CD8-positive, alpha-beta memory T cell (primary cell): ENCODE measurements at places on chromosomes 3 and 15. TPM values are rescaled to one million over a fixed set of nuclear protein-coding genes. Genes with fewer than 3 reads are reported as not detected.
A peak's percentile ranks its signal among the peaks of the same experiment; 100 is the strongest.

GRCh38 chr15:75028991-75029377, 5.6 kb downstream of the PPCDC start:
- no peaks in the 10 kb centered on the region for H3K27me3 ChIP-seq
- H3K4me3 ChIP-seq: no peak overlapping the region
- DNase-seq: no peak
- no peak overlapping the region for H3K27ac ChIP-seq

- H3K27me3 ChIP-seq: no peaks in the 10 kb centered on the region
- no peak overlapping the region for H3K4me3 ChIP-seq
- no peak overlapping the region for H3K27ac ChIP-seq
- H3K36me3 ChIP-seq: peaks cover 19% of the 10 kb centered on the region
- DNase-seq: peak; percentile 72
Observed at GRCh38 chr3:58116161-58116955, 94.4 kb downstream of the DNASE1L3 start.

DNA sequence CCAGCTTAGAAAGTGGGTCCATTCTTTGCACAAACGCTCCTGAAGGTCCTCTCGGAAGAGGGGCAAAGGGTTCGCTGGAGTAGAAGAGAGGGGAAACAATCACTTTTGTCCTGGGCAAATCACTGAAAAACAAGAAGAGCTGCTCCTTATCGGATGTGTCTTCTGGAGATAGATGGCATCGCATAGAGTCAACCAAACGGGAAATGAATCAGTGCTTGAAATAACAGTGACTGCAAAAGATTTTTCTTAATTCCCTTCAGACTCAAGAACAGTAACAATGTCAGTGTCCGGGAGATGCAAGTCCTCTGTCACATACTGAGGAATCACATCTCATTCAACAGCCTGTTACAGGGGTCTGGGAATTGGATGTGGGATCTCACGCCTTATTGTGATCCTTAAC, 78.8 kb upstream of the PCSK6 start:
- no peak overlapping the region for H3K4me3 ChIP-seq
- no peak overlapping the region for H3K27ac ChIP-seq

- H3K4me1 ChIP-seq: peaks cover 34% of the 10 kb centered on the region
- peak overlapping the region; percentile 37 for H3K4me3 ChIP-seq
- no peak for DNase-seq
- H3K36me3 ChIP-seq: no peaks in the 10 kb centered on the region
Observed at GRCh38 chr3:128488991-128489673, 3.9 kb downstream of the GATA2 start.

GRCh38 chr15:37865687-37866086, 68.8 kb upstream of the TMCO5A start:
- H3K4me3 ChIP-seq: no peak overlapping the region
- H3K36me3 ChIP-seq: no peaks in the 10 kb centered on the region
- H3K4me1 ChIP-seq: no peaks in the 10 kb centered on the region
- DNase-seq: no peak

- H3K4me3 ChIP-seq: no peak overlapping the region
- no peaks in the 10 kb centered on the region for H3K4me1 ChIP-seq
- no peaks in the 10 kb centered on the region for H3K27me3 ChIP-seq
- no peak for DNase-seq
- no peak overlapping the region for H3K27ac ChIP-seq
- no peaks in the 10 kb centered on the region for H3K36me3 ChIP-seq
Observed at GRCh38 chr3:99686469-99686868, 48.1 kb downstream of the COL8A1 start.

- DNase-seq: no peak
- no peak overlapping the region for H3K4me3 ChIP-seq
- H3K27ac ChIP-seq: no peak overlapping the region
- no peaks in the 10 kb centered on the region for H3K36me3 ChIP-seq
- H3K4me1 ChIP-seq: no peaks in the 10 kb centered on the region
Observed at GRCh38 chr15:61720197-61720704, 340.0 kb downstream of the VPS13C start.

DNA sequence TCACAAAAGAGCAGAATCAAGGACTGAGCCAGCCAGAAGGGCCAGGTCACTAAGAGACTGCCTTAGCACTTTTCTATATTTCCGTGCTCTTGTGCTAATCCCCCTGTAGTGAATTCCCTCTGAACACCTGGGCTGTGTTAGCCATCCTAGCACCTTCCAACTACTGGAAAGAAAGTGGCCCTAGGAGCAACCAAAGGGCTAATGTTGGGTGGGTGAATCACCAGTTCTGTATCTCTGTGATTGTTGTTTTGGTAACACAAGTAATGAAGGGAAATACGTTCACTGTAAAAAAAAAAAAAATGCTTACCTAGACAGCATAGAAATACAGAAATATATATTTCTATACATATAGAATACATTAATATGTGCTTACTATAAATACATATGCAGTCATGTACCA, 43.9 kb downstream of the PXYLP1 start:
- no peaks in the 10 kb centered on the region for H3K27me3 ChIP-seq
- H3K36me3 ChIP-seq: no peaks in the 10 kb centered on the region
- H3K4me3 ChIP-seq: no peak overlapping the region
- no peak overlapping the region for H3K27ac ChIP-seq
- DNase-seq: no peak

DNA sequence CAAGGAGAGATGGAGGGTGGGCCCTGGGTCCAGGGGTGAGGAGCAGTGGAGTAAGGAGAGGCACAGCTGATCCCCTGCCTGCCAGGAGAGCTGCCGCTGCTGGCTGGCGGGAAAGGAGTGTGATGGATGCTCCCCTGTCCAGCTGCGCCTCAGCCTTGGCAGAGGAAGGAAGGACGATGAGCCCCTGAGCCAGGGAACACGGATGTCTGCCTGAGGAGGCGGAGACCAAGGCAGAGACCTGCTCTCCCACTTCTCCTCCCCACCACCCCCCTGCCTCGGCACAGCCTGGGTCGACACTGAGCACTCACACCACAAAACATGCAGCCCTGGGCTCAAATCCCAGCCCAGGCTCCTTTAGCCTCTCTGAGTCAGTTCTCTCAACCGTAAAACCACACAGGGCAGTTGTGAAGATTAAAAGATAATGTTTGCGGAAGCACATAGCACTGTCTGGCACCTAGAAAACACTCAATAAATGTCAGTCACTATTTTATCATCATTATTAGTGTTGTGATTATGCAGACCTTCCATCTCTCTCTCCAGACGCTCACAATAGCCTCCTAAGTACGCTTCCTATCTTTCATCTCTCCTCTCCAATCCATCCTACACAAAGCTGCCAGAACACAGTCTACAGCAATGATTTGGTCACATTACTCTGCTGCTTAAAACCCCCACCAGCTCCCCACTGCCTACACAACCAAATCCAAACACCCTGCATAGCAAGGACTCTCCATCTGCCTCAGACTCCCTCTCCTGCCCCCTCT, 52.2 kb downstream of the SEMA5B start:
- no peaks in the 10 kb centered on the region for H3K36me3 ChIP-seq
- peaks cover 4% of the 10 kb centered on the region for H3K4me1 ChIP-seq
- no peak overlapping the region for H3K27ac ChIP-seq
- DNase-seq: peak; percentile 53
- H3K4me3 ChIP-seq: no peak overlapping the region

DNA sequence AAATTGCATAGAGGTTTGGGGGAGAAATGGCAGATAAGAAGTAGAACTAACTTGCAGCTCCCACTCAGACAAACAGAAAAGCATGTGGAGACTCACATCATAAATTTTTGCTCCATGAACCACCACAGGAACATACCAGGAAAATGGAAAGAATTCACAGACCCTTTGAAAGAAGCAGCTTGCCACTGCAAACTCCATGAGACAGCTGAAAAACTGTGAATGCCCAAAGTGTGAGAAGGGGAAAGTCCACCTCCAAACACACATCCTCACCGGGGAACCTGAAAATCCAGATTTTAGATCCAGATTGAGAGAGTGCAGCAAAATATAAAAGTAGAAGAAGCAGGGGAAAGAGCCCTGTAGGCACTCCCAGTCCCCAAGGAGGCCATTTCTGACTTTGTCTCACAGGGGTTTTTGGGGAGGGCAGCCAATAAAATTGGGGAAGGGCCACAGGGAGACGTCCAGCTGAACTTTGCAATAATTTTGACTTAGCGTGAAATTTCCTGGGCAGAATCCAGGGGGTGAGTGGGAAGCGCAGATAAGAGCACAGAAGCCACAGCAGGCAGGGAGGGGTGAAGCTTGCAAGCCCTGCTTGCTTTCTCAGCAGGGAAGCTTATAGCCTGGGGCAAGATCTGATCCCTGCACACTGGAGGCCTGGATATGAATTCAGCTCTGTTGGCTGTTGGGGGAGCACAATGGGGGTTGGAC, 183.4 kb upstream of the UBE2E2 start:
- no peaks in the 10 kb centered on the region for H3K36me3 ChIP-seq
- no peak overlapping the region for H3K27ac ChIP-seq
- H3K4me1 ChIP-seq: no peaks in the 10 kb centered on the region
- H3K27me3 ChIP-seq: no peaks in the 10 kb centered on the region

- no peak for DNase-seq
- no peak overlapping the region for H3K4me3 ChIP-seq
- no peak overlapping the region for H3K27ac ChIP-seq
- no peaks in the 10 kb centered on the region for H3K4me1 ChIP-seq
- H3K27me3 ChIP-seq: no peaks in the 10 kb centered on the region
Observed at GRCh38 chr3:10768708-10769394, 47.2 kb upstream of the SLC6A11 start.

GRCh38 chr15:38088971-38089370, 154.5 kb downstream of the TMCO5A start:
- no peak for DNase-seq
- H3K36me3 ChIP-seq: no peaks in the 10 kb centered on the region
- H3K4me3 ChIP-seq: no peak overlapping the region
- no peaks in the 10 kb centered on the region for H3K27me3 ChIP-seq
- no peaks in the 10 kb centered on the region for H3K4me1 ChIP-seq

DNA sequence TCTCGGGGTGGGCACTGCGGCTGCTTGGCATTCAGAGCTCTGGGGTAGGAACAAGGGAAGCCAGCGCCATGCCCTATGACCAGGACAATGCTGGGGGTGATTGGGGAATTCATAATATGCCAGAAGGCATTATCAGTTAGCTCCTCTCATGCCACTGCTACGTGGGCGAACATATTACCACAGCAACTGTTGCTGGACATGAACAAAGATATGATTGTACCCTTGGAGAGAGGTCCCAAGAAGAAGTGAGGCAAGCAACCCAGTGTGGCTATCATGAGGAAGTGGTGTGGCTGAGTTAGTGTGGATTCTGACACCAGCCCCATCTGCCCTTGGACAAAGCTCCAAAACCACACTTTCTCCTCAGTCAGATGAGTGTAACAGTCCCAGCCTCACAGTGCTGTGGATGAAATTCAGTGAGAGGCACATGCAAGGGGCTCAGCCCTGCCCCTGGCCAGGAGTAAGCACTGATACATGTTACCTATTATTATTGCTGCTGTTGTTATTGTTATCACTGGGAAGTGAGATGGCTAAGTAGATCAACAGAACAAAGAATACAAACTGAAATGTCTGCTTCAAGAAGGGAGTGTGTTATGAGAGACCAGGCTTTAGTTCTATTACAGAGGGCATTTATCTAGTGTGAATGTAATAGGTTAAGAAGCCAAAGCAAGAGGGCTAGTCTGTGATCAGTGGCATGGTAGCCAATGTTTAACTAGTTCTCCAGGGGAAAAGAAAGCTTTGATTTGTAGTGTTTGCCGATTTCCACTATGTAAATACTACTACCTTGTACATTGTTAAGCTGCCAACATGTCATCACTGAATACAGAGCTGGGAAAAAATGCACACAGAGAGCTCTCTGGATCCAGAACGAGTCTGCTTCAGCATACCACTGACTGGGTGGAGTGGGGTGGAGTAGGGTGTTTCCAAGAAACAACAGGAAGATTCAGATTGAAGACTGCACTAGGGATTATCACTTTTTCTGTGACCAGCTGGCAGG, 222.3 kb upstream of the EIF1B start:
- H3K36me3 ChIP-seq: no peaks in the 10 kb centered on the region
- no peak for DNase-seq
- H3K27ac ChIP-seq: no peak overlapping the region

GRCh38 chr3:189038773-189039745, 132.7 kb upstream of the TPRG1 start:
- H3K27ac ChIP-seq: no peak overlapping the region
- H3K4me3 ChIP-seq: no peak overlapping the region
- H3K27me3 ChIP-seq: no peaks in the 10 kb centered on the region
- H3K36me3 ChIP-seq: no peaks in the 10 kb centered on the region
- H3K4me1 ChIP-seq: peaks cover 4% of the 10 kb centered on the region

DNA sequence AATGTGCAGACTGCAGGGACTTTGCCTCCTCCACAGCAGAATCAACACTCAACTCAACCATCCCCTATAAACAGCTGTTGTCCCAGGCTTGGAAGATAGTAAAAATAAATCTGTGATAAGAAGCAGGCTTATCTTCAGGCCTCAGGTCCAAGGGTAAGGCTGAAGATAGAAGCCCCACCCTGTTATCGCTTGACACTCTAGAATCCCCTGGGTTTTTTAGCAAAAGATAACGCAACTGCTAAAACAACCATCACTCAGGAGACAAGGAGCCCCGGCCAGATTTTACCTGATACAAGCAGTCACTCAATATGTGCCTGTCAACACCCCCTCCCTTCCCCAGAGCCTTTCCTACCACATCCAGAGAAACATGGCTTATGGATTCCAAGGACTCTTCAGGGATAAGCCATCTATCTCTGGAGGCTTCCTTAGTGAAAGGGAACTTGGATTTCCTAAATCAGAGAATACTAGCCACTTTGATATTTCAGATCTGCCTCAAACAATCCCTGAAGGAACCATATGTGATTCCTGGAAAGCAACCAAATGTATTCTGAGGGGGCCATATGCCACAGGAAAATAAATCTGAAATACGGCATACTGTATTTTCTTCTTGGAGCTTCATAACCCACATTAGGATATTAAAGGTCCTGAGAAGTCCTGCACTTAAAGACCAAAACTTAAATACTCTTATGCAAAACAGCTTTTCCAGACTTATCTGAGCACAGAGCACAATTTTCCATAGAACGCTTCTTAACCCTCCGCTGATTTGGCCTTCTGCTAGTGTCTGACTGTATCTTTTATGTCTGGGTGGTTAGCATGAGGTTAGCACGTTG, 60.4 kb downstream of the LYZL4 start:
- H3K4me3 ChIP-seq: no peak overlapping the region
- H3K27me3 ChIP-seq: no peaks in the 10 kb centered on the region
- no peak for DNase-seq
- no peak overlapping the region for H3K27ac ChIP-seq

LYZL4 gene
- total RNA-seq: not detected

GPR149 gene
- not detected for total RNA-seq

GPR171 gene
- total RNA-seq: 179 TPM

ZIC4 gene
- not detected for total RNA-seq

CCDC39 gene
- not detected for total RNA-seq

ZDHHC23 gene
- 4.3 TPM for total RNA-seq

TUSC7 gene
- not detected for total RNA-seq

GOLGA8N gene
- total RNA-seq: 0.82 TPM

AADAC gene
- total RNA-seq: not detected

AHSG gene
- total RNA-seq: not detected

SHC4 gene
- 5.7 TPM for total RNA-seq
